ENCODE measurements at places on chromosomes 11 and 22.

DNA sequence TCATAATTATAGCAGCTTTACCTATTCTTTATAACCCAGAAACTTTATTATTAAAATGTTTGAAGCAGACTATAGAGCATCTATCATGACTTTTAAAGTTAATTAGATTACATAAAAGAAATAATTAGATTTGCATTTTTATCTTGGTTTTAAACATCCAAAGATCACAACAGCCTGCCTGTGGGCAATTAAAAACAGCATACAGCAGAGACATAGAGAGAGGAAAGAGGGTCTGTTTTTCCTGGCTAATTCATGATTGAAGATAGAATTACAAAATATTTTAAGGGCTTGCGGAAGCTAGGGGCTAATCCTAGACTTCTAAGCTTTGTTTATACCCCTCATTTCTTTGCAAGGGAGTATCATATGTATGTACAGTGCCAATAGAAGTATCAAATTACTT, 178.1 kb downstream of the SOX6 start:
- no peak for ATAC-seq

DNA sequence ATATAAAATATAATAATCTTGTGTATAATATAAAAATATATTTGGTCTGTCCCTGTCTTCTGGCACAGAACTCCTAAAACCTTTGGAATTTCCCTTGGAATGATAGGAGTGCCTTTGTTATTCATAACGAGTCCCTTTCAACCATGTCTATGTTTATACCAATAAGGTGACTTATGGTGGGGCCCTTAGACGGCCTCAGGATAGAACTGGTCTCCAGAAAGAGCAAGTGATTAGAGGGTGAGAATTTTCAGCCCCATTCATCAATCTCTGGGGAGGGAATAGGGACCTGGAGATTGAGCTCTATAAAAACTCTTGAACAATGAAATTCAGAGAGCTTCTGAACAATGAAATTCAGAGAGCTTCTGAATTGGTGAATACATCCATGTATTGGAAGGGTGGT, 18.4 kb upstream of the PICALM start:
- ATAC-seq, result no peak

DNA sequence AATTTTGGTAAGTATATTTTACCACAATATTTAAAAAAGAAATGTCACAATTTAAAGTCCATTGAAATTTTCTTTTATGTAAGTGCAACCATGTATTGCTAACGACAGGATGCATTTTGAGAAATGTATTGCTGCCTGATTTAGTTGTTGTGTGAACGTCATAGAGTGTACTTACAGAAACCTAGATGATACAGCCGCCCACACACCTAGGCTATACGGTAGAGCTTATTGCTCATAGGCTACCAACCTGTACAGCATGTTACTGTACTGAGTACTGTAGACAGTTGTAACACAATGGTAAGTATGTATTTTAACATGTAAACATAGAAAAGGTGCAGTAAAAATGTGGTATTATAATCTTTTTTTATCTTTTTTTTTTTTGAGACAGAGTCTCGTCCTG, 48.1 kb downstream of the CBL start:
- ATAC-seq, result no peak

DNA sequence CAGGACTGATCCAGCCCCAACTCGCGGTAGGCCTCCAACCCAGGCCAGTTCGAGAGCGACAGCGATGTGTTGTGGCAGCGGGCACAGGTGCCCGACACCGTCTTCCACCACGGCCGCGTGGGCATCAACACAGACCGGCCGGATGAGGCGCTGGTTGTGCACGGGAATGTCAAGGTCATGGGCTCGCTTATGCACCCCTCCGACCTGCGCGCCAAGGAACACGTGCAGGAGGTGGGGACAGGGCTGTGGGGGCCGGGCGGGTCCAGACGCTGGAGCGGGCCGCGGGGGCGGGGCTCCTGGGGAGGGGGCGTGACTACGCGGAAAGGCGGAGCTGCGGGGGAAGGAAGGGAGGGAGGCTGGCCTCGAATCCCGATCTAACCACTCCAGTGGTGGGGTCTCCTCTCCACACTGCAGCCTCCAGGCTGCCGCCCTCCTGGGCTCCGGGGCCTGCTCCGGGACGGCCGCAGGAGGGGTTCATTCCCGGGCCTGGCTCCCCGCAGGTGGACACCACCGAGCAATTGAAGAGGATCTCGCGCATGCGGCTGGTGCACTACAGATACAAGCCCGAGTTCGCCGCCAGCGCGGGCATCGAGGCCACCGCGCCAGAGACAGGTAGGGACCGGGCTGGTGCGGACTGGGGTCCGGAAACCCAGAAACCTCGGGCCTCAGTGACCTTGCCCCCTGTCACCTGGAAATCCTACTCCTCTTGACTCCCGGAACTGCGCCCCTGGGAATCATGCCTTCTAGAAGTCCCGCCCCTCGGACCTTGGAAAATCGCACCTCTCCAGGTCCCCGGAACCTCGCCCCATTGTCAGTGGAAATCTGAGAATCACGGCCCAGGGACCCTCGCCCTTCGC, 14.9 kb downstream of the TMEM258 start:
- ATAC-seq, result peak; percentile 6

- peak; percentile 13 for ATAC-seq
Observed at GRCh38 chr22:50169774-50170341, 673 bp upstream of the PANX2 start.

DNA sequence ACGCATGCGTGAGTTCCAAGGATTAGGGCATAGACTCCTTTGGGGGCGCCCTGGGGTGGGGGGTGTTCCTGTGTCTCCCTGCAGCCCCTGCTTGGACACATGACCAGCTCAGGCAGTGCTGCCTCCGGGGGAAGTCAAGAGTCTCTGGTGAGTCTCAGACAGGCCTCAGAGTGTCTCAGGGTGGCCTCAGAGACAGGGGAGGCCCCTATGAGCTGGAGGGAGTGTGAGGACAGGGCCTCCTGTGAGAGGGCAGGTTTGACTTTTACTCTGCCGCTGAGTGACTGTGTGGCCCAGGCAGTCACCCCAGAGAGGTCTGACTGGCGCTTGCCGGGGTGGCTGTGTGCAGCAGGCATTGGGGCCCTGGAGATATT, 41.2 kb upstream of the KCNQ1OT1 start:
- ATAC-seq, result no peak

DNA sequence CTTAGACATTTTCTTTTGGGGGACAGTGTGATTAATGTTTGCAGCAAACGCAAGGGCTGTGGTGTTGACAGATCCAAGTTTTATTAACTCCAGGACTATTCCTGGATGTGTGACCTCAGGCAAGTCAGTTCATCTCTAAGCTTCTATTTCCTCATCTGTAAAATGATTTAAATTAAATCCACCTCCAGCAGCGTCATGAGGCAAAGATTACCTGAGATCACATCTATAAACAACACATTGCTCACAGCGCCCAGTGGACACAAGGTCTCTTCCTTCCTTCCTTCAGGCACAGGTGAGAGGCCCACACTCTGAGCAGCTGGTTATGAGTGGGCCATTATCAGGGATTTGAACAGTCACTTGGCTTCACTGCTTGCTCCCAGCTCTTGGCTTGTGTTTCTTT, 111.2 kb upstream of the RASSF10 start:
- peak; percentile 55 for ATAC-seq

DNA sequence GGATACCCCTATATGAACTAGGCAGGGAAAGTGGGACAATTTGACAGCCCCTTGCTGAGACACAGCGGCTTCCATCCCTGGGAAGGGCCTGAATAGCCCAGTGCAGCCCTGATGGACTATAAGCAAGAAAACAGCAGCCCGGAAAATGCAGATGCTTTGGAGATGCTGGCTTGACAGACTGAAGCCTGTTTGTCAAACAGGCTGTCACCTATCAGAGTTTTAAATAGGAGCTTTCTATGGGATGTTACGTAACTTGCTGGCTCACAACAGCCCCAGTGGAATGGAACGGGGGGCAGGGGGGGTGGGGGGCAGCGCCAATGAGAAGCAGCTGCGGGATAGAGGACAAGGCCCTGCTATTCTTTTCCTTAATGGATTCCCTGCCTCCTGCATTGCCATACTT, 91.9 kb upstream of the NTM start:
- no peak for ATAC-seq

DNA sequence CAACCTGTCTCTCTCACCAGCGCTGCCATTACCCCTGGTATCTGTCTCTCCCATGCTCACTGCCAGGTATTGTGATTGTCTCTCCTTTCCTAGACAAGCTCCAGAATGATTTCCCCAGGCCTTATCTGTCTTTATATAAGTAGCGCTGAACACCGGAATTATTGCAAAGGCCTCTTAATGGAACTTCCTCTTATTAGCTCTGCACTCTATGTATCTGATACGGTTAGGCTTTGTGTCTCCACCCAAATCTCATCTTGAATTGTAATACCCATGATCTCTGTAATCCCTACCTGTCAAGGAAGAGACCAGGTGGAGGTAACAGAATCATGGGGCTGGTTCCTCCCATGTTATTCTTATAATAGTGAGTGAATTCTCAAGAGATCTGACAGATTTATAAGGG, 39.3 kb downstream of the DDI1 start:
- peak; percentile 48 for ATAC-seq

- no peak for ATAC-seq
Observed at GRCh38 chr11:116422956-116423600, 349.7 kb downstream of the BUD13 start.

DNA sequence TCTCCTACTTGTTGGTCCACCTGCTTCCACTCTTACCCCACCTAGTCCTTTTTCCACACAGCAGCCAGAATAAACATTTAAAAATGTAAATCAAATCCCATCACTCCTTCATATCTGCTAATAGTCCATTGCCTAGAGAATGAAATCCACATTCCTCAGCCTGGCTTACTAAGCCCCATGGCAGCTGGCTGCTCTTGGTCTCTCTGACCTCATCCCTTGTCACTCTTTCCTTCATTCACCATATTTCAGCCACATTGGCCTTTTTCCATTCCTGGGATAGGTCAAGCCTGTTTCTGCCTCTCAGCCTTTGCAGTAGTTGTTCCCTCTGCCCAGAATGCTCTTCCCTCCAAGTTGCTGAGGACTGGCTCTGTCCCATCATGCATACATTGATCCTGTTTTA, 512.8 kb downstream of the INSC start:
- ATAC-seq, result no peak

DNA sequence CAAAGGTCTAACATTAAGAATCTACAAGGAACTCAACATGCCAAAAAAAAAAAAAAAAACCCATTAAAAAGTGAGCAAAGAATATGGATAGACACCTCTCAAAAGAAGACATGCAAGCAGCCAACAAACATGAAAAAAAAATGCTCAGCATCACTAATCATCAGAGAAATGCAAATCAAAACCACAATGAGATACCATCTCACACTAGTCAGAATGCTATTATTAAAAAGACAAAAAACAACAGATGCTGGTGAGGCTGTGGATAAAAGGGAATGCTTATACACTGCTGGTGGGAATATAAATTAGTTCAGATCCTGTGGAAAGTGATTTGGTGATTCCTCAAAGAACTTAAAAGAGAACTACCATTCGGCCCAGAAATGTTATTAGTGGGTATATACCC, 257.7 kb upstream of the PLET1 start:
- ATAC-seq, result no peak

DNA sequence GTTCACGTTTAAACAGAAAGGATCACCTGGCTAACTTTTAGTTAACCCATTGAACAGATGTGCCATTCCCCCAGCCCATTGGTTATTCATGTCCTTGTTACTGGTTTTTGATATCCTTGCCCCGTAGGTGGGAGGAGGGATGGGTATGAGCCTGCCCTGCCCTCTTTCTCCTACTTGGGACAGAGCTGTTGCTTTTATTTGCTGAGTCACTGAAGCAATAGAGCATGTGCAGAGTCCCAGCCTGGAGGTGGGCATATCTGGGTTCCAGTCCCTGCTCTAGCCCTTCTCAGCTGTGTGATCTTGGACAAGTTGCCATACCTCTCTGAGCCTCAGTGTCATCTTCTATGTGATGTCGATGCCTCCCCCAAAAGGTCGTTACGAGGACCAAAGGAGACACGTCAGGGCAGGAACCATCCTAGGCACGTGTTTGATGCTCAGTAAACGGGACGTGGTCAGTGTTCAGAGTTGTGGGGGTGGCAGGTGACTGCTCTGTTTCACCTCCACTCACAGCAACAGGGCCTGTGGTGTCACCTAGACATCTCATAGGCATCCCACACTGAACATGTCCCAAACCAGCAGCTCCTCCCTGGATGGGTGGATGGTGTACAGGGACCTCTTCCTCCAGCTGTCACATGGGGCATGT, 61.0 kb downstream of the BMAL1 start:
- ATAC-seq, result peak; percentile 73

GRCh38 chr11:61149624-61150615, 11.3 kb downstream of the VPS37C start:
- ATAC-seq, result peak; percentile 60

GRCh38 chr11:69655479-69656428, 14.8 kb downstream of the CCND1 start:
- ATAC-seq, result peak; percentile 5

- ATAC-seq, result peak; percentile 37
Observed at GRCh38 chr22:50481440-50482106, at the start of gene ADM2. ADM2 (plus strand) TSS chr22:50481543; CDS start chr22:50481848, 305 bp downstream.

DNA sequence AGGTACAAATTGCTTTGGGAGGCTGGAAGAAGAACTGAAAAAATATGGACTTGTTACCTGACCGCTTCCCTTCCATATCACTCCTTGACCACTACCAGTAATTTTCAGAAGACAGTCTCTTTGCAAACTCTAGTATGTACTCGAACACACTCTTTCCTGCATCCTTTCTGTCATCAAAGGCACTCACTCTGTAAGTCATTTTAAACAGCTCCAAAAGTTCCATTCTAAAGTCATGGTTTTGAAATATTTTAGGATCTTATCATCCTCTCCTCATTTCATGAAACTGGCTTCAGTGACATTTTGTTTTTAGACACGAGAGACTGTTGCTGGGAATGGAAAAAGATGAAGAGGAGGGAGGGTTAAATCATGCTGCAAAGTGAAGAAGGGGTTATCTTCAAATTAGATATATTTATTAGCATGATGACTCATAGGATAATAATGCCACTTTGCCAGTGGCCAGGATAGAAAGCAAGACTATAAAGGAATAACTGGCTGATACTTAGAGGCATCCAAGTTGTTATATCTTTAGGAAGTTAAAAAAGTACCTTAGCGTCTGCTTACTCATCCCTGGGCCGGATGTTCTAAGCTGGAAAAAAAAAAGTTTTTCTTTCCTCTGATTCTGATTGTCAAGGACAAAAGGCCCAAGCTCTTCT, 549.3 kb downstream of the METTL15 start:
- no peak for ATAC-seq

- no peak for ATAC-seq
Observed at GRCh38 chr22:46614025-46614931, 5.9 kb upstream of the GRAMD4 start.

- no peak for ATAC-seq
Observed at GRCh38 chr22:37680191-37680851, 4.9 kb downstream of the LGALS1 start.

Measured in esophagus mucosa (tissue), 1 donor.